ENCODE measurements at places on chromosomes 1 and 21.

DNA sequence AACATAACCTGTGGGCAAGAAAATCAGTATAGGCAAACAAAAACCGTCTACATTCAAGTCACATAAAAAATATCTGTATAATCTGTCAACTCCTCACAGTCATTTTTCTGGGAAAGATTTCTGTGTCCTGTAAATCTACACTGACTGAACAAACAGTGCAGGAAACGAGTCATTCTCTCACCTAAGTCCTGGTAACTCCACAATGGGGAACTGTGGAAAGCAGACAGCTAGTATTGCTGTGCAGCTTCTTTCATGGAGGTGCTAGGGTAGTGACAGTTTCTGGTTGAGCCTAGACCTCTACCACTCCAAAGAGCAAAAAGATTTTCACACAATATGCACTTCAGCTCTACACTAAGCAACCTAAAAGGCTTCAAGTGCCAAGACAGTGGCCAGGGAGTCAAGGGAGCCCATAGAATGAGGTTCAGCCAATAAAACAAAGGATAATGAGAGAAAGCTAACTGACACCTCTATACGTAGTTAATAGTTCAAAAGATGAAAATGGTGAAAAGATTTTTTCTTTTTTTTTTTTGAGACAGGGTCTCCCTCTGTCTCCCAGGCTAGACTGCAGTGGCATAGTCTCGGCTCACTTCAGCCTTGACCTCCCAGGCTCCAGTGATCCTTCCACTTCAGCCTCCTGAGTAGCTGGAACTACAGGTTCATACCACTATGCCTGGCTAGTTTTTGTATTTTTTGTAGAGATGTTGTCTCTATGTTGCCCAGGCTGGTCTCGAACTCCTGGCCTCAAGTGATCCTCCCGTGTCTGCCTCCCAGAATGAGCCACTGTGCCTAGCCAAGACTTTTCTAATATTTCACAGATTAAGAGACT is 5.5 kb downstream of the PTP4A2 start:
- DNase-seq = no peak

- DNase-seq = no peak
Observed at GRCh38 chr1:47911892-47912291, 85.3 kb downstream of the TRABD2B start.

DNA sequence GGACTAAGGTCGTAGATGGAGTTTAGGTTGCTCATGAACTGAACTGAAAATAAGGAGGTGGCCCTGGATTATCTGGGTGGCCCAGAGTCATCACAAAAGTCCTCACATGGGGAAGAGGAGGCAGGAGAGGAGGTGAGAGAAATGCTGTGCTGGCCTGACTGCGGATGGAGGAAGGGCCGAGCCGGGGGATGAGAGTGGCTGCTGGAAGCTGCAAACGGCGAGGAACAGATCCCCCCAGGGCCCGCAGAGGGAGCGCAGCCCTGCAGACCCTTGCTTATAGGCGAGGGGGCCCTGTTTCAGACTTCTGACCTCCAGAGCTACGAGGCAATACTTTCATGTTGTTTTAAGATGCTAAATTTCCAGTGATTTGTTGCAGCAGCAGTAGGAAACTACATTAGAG is 102.7 kb upstream of the C1orf174 start:
- DNase-seq = no peak

GRCh38 chr1:223771814-223772770 is 59.8 kb downstream of the CAPN2 start:
- DNase-seq = no peak

- no peak for DNase-seq
Observed at GRCh38 chr21:39388811-39389155, 39.9 kb upstream of the HMGN1 start.

- DNase-seq = no peak
Observed at GRCh38 chr1:116276532-116276931, 96.5 kb upstream of the ATP1A1 start.

DNA sequence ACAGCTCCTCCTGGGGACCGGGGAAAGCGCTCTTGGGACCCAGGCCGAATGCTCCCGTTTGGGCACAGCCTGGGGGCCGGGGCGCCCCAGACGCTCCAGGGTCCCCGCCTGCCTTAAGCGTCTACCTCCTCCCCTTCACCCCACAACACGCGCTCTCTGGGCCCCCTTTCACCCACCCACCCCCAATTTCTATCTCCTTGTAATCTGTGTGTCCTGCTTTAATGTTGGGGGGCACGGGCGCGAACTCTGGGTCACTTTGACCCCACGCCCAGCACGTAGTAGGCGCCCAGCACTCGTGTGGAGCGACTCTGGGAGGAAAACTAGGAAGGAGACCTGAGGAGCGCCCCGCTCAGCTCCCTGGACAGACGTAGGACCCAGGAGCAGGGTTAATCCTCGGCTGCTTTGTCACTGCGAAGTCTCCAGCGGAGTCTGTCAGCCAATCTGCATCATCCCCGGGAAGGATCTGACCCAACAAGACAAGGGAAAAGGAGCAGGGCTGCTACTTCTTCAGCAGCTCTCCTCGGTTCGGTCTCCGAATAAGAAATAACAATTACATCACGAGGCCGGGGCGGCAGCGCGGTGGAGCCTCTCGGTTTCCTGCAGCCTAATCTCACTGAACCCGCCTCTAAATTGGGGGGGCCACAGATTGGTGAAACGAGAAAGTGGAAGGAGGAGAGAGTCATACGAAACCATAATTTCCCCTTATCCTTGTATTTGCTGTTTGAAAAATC is 757 bp upstream of the NRIP1 start:
- peak; percentile 51 for DNase-seq

DNA sequence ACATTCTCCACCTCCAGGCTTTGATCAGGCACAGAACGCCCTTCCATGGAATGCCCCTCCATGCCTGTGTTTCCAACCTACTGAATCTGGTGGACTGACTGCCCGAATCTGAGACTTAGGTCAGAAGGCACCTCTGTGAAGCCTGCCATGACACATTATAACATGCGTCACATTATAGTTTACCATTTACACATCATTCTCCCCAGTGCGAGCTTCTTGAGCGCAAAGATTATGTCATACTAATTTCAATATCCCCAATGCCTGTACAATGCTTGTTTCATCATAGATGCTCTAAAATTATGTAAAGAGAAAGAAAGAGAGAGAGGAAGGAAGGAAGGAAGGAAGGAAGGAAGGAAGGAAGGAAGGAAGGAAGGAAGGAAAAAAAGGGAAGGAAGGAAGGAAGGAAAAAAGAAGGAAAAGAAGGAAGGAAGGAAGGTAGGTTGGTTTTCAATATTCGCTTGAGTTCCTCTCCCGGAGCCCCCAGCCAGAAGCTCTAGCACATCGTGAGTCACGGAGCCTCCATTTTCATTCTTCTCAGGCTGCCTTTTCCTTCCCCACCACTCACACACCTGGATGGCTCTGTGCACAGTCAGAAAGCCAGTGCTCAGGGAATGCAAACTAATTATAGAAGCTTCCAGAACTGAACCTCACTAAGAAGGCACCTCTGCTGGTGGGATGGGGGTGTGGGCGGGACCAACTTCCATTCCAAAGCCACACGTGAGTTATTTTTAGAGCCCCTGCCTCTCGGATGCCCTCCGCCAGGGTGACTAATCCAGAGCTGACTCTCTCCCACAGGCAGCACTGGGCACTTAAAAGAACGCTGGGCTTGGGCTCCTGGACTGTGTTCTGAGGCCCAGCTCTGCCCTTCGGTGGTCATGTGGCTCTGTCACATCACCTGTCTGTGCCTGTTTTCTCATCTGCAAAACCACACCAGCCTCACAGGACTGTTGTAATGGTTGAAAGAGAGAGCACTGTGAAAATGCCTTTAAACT is 27.4 kb downstream of the LAMB3 start:
- no peak for DNase-seq

- no peak for DNase-seq
Observed at GRCh38 chr1:217895841-217896240, 264.7 kb downstream of the SPATA17 start.

DNA sequence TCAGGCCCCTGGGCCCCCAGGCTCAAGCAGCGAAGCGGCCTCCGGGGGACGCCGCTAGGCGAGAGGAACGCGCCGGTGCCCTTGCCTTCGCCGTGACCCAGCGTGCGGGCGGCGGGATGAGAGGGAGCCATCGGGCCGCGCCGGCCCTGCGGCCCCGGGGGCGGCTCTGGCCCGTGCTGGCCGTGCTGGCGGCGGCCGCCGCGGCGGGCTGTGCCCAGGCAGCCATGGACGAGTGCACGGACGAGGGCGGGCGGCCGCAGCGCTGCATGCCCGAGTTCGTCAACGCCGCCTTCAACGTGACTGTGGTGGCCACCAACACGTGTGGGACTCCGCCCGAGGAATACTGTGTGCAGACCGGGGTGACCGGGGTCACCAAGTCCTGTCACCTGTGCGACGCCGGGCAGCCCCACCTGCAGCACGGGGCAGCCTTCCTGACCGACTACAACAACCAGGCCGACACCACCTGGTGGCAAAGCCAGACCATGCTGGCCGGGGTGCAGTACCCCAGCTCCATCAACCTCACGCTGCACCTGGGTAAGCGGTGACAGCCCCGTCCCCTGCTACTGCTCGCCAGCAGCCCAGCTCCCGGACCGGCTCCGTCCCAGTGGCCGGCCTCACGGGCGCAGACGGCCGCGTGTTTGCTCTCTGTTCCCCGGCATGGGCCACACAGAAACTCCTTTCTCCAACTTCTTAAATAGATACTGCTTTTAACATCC is 539 bp downstream of the LAMC1 start:
- DNase-seq = no peak

- no peak for DNase-seq
Observed at GRCh38 chr1:37237948-37238347, 203.6 kb upstream of the GRIK3 start.

DNA sequence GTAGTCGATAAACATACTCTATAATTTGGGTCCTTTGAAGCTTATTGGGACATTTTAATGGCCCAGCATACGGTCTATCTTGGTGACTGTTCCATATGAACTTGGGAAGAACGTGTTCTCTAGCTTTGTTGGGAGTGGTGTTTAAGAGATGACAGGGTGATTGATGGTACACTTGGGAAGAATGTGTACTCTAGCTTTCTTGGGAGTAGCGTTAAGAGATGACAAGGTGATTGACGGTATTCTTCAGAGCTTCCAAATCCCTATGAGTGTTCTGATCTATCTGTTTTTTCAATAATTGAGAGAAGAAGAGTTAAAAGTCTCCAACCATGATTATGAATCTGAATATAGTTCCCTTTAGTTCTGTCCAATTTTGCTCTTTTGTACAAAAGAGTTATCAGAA is 9.4 kb downstream of the NPHP4 start:
- no peak for DNase-seq

- DNase-seq = no peak
Observed at GRCh38 chr1:113854234-113854633, 17.3 kb downstream of the PTPN22 start.

DNA sequence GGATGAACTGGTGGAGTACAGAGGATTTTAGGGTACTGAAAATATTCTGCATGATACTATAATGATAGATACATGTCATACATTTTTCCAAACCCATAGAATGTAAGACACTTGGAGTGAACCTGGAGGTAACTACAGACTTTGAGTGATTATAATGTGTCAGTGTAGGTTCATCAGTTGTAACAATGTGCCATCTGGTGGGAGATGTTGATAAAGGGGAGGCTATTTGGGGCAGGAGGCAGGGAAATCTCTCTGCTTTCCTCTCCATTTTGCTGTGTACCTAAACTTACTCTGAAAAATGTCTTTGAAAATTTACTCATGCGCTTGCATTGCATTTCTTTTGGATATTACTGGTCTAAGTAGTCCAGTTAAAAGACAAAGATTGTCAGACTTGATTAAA is 35.2 kb downstream of the PTBP2 start:
- DNase-seq = no peak
